ENCODE measurements at places on chromosomes 4 and X.

GRCh38 chr4:167779280-167779679, 313.1 kb upstream of the ANXA10 start:
- no peak for DNase-seq

- no peak for DNase-seq
Measured at GRCh38 chr4:154030152-154030551, 241.3 kb upstream of the SFRP2 start.

- no peak for DNase-seq
Measured at GRCh38 chr4:125732632-125733031, 417.9 kb downstream of the FAT4 start.

DNA sequence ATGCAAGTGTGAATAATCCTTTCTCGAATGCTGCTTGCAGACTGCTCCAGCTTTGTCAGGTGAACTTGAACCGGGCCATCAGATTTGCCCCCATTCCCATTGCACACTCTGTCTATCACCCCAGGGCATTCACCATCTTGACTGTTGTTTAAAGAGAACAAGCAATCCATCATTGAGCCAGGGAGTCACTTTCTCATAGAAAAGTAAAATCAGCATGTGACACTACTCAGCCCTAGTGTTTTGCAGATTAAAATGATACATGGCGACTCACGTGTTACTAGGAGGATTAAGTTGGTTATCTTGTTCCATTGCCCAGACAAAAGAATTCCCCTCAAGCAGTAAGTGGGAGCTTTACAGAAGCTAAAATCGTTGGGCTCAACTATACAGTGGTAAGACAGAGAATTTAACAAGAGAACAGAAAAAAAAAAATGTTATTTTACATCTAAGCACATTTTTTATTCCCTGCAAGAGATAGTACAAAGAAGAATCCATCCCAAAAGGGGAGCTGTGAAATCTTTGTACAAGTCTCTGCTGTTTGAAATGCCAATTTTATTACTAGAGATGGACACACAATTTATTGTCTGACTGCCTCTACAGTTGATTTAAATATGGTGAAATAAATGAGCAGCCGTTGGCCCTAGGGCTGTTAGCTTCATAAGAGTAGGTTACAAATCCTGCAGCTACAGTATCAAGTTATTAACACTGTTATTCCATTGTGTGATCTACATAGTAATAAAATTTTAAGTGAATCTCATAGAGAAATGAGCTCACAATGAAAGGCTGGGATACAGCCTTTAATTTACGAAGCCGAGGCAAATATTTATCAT, 67.5 kb downstream of the NEUROG2 start:
- no peak for DNase-seq

DNA sequence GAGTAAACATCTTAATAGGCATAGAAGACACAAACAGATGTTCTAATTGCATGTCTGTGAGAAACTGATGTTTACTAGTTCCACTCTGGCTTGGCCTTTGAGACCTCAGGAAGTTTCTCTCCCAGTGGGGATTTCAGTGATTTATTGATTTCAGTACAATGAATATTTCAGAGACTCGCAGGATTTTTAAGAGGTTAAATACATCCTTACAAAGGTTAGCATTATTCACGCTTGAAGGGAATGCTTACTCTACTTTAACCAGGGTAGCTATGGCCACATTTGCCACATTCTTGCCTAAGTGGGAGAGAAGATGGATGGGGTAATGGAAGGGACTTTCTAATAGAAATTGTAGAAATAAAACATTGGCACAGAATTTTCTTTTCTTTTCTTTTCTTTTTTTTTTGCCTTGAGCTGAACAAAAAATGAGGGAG, 480.1 kb downstream of the SPRY1 start:
- no peak for DNase-seq

DNA sequence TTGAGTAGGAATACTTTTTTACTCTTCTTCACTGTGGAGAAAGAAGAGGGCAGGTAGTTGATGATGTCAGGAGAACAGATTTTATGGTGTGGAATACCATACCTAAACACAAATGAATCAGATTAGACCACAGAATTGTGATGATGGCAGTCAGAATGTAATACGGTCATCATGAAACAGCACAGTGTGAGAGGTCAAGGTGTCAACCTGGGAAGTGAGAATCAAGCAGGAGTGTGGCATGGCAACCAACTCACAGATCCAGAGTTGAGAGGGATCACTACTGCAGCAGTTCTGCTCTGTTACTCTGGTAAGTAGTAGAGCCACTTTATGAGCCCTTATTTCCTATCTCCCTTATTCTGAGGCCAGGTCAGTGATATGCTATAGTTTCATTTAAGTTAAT, 27.7 kb downstream of the METTL14 start:
- no peak for DNase-seq

GRCh38 chrX:2712890-2713840, 22.1 kb downstream of the CD99 start:
- no peak for DNase-seq

DNA sequence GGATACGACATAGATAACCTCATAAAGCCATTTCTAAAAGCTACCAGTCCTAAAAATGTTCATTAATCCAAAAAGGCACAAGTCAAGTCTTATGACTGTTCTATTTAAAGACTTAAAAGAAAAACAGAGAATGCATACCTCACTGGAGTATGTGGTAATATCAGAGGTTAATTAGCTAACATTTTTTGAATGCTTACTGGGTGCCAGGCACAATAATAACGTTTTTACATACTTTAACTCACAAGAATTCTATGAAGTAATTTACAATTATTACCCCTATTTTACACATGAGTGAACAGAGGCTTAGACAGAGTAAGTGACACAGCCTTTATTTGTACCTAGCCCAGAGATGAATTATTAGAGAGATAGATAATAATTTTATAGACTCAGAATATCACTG, 207.5 kb downstream of the PDGFC start:
- no peak for DNase-seq

All from HL-60 (cell line).